ENCODE measurements at places on chromosomes 3 and 15.

DNA sequence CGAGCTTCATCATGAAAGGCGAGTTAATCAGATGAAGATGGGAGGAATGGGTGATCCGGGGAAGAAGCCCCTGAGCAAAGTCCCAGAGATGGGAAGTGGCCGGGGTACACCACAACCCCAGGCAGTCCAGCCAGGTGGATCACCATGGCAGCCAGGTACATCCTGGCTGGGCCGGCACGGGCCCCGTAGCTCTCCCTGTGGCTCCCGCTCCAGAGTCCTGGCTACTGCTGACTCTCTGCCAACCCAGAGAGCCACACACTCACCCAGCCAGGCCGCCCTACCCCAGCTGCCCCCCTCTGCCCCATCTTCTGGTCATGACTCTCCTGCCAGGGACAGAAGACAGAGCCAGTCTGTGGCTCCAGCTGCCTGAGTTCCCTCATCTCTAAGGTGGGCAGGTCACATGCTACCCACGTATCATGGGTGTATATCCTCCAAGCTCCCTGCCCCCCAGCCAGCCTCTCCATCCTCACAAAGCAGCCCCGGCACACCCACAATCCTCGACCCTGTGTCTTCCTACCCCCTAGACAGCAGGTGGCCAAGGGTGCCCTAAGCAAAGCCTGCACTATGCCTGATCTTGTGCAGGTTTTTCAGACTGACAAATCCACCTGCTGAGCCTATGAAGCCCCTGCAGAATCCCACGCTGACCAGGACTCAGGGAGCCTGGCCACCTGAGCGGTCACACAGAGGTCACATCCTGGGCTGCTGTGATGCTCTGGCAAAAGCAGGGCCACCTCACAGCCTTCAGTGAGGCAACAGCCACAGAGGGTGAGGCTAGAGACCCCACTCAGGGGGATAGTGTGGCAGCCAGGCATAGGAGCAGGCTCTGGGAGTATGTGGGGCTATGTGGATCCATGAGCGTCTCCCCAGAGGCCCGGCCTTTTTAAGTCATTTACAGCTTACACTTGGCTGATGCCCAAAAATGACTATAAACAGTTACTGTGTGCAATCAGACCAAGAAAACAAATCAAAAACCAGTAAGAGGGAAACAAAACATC lies 13.2 kb downstream of the XXYLT1 start:
- no peak for DNase-seq

GRCh38 chr3:58840949-58841348 lies 174.4 kb upstream of the FAM3D start:
- no peak for DNase-seq

GRCh38 chr15:88828791-88829190 lies 25.6 kb downstream of the ACAN start:
- DNase-seq = no peak

DNA sequence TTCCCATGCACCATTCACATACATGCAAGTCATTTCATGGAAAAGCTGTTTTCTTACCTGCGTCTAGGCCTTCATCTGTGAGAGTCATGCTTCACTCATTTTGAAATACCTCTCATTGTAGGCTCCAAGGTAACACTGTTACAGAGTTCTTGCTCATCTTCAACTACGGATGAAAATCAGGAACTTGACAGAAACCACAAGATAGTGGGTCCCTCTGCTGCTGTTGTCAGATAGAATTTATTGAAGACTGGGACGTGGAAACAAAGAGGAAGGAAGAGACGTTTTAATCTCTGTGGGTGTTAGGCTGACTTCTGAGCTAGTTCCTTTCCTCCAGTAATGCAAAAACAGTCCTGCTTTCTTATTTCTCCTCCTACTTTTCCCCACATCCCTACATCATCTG lies at the start of gene P2RY14:
Gene P2RY14 (minus strand): TSS at position 313 of the 400 bp plus-strand sequence. CDS start 64,226 bp downstream, outside the sequence.
- no peak for DNase-seq

- peak; percentile 92 for DNase-seq
These were observed 2.7 kb downstream of the PPP1R14D start for GRCh38 chr15:40825661-40826422.

- DNase-seq = peak; percentile 12
These were observed 25.3 kb upstream of the VPS33B start for GRCh38 chr15:91047545-91048199.

DNA sequence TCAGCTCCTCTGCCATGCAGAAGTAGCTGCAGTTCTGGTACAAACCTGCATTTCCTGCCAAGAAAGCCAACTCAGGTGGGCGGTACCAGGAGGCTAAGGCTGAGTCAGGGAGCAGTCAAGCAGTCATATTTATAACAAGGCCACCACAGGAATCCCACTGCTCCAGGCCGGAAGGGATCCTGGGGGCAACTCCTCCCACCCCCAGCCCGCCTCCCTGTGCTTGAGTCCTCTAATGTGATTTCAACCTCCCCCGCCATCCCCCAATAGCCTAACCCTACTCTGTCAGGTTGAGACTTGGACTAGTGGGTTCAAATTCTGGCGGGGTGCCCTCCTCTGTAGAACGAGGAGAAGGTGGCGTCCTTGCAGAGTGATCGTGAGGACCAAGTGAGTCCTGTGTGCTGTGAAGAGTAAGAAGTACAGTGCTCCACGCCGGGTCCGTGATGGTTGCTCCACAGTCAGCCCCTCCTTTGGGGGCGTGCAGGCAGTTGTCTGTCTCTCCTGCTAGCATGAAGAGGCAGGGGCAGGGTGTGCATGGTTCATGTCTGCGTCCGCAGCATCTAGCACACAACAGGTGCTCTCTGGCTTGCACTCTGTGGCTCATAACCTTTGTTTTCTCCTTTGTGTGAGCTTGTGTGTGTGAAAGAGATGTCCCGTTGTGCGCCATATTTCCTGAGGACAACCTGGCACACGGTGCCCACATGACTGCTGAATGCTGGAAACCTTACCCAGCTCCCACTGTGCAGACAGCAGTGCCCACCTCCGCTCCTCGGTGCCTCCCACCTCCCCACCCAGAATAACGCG lies 78.3 kb downstream of the SMAD6 start:
- peak; percentile 94 for DNase-seq

DNA sequence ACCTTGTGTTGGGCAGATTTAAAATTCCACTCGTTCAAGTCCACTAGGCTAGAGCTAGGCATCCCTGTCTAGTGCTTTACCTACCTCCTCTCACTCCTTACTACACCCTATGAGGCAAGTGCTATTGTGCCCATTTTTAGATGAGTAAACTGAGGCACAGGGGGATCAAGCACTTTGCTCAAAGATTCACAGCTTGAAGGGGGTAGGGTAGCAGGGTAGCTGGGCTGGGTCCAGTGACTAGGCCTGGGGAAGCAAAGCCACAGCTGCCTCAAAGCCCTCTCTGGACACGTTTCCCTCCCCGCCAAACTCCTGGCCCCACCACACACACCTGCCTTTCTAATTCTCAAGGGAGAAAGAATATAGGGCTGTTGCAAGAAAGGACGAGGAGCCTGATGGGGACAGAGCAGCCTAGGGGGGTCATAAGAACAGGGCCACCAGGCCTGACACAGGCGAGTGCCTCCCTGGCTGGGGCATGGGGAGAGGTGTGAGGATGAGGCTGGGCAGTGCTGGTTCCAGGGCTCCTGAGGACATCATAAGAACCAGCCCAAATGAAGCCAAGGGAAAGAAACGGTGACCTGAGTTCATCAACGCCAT lies 34.8 kb upstream of the SFMBT1 start:
- no peak for DNase-seq

- DNase-seq = no peak
These were observed 44.8 kb downstream of the FILIP1L start for GRCh38 chr3:100069472-100069871.

- no peak for DNase-seq
These were observed 25.8 kb upstream of the PRTG start for GRCh38 chr15:55768670-55769185.
